ENCODE measurements at places on chromosomes 2 and 18.

GRCh38 chr2:88437010-88437409 lies 15.5 kb downstream of the FOXI3 start:
- no peak for DNase-seq

DNA sequence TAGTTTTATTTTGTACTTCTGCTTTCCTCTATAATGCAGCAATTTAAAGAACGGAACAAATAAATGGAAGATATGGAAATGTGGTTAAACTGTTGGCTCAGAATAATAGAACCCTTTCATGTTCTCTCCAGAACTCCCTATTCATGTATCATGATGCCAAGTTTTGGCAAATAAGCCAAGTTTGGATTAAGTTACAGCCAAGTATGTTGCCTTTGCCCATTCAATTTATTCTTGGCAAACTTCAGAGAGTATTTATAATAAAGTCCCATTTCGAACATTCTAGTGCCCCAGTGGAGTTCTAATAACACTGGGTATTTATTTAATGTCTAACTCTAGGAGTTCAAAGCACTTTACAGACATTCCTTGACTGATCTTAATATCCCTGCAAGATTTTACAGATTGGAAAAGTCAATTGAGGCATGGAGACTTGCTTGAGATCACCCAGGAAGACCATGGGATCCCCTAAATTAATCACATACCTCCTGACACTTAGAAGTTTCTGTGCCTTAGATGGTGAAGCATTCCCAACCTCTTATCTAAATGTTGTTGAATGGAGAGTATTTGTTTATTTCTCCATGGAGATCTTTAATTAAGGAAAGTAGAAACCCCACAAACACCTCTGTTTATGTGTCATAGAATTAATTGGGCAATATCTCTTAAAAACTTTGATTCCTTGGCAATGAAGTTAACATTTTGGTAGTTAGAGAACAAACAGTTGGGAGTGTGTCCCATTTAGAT lies 106.7 kb downstream of the ACKR3 start:
- DNase-seq = no peak

DNA sequence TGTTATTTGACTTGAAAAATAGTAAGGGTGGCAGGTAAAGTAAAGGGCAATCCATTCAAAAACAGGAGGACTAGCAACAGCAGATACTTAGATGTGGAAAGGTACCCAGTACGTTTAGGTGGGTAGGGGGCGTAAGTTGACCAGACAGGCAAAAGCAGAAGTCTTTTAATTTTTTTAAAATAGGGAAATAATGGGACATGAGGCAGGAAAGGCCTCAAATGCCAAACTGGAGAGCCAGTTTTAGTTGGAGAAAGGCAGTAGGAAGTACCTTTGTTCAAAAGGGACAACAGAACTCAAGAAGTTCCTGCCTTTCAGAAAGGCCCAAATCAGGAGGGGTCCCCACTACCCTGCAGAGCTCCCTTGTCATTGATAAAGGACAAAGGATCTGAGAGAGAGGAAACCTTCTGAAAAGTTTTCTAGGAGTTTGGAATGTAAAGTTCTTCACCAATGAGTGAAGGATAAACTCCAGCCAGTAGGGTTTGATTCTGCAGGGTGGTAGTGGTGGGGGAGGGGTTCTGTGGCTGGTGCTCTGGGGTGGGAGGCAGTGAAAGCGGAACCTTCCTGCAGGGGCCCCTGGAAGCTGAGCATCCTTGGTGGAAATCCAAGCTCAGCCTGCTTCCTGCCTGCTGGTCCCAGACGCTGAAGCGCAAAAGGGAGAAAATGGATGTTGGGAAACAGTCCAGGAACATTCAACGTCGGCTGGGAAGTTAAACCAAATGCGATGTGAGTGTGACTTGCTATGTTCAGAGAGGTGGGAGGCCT lies 40.1 kb downstream of the TMEM17 start:
- no peak for DNase-seq

DNA sequence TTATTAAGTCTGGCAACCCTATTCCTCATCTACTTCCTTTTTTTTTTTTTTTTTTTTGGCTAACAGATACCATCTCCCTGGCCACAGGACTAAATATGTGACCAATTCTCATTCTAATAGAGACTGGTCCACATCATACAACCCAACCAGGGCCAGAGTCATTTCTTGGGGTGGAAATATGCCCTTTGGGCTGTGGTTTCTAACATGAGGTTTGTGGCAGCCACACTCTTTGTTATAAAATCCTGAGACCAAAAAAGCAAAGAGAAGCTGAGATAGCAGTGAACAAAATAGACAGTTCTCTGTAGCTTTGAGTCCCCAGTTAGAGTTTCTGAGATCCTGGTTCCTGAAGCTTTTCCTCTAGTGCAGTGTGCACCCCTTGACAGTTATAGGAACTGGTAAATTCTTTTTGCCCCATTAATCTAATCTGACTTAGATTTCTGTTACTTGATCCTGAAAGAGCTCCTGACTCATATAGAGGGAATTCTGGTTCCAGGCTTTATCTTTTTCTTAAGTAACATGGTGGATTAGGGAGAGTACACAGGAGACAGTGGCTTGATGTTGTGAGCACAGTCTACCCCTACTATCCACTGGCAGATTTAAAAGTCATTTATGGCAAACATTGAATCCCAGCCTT lies 86.8 kb downstream of the MAIP1 start:
- no peak for DNase-seq

DNA sequence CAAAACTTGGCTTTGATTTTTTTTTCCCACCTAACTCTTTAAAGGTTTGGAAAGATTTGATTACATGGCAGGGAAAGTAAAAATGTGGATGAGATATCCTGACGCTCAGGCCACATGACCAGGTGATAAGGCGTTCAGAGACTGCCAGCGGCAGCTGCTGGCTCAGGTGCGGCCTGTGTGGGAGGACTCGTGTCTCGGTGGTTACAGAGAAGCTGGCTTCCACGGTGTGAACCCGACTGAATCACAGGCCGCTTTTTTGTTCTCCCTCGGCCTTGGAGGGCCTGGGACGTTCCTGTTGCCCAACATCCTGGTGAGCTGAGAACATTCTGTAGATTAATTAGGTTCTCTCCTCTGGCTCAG lies 124.2 kb upstream of the ZNF516 start:
- DNase-seq = no peak

DNA sequence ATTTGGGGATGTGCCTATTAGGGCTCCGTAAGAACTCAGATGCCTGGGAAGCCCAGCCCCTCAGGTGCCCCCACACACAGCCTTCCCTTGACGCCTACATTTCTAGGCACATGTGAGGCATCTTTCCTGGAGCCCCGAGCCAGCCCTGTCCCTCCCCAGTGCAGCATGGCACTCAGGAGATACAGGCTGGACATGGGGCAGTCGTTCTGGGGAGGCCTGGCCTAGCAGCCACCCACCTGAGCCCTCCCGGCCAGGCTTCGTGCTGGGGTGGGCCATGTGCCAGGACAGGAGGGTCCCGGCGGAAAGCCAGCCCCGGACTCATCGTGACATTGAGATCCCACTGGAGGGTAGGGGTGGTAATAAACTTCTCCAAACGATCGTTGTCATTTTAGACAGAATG lies 15.2 kb downstream of the BOK start:
- no peak for DNase-seq

- no peak for DNase-seq
Observed at GRCh38 chr2:118231759-118232158, 143.5 kb downstream of the INSIG2 start.

DNA sequence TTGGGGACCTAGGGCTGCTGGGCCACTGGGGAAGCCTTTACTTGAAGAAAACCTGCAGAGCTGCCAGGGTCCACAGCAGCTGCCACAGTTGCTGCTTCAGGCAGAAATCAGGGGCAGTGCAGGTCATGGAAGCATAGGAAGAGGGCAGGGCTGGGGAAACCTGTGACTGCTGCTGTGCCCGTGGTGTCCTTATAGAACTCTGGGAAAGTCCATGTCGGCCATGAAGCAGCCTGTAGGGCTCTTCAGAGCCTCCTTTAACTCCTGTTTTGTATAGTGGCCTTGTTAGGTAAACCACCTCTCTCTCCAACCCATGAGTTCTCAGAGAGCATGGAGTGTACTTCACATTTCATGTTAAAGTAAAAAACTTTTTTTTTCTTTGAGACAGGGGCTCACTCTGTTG lies 62.1 kb downstream of the SMAD4 start:
- DNase-seq = no peak

DNA sequence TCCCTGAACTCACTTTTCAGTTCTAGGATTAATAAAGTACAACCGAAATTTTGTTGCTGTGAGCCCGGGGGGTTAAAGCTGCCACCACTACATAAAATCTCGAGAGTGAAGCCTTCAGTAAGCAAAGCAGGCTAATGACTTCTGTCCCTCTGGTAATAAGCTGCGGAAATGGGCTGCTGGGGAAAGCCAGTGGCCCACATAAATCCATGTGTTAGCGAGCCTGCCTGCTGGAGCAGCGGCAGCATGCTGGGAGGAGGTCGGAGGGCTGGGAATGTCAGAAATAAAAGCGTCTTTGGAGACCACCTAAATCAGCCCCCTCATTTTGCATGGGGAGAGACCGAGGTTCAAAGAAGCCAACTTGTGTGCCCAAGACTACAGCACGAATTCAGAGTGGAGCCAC lies 371.7 kb downstream of the TNS1 start:
- DNase-seq = no peak

DNA sequence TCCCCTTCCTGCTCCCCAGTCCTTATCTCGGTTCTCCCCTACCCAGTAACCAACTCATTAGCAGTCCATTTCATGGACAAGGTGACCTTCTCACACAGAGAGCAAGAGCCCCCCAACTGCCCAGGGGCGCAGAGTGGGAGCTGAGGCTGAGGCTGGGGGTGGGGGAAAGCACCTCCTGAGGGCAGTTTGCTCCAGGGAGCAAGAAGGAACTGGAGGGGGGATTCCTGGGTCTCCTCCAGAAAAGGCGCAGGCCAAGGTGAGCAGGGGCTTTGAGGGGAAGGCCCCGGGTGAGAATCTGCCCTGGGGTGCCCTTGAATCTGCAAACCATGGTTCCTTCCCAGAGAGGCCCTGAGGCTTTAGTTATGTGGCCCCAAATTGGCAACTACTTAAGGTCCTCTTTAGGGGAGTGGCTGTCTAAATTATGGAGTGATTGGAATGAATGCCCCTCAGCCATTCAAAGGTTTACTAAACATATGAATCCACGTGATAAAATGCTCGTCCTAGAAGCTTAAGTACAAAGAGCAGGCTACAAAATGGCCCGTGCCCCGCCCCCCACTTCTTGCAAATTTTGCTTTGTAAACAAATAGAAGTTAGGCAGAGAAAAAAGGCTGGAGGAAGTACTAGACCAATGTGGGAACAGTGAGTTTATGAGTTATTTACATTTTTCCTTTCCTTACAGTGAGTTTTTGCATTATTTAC lies 123.5 kb upstream of the HS6ST1 start:
- no peak for DNase-seq

- DNase-seq = no peak
Observed at GRCh38 chr18:79848579-79849327, 51.0 kb downstream of the KCNG2 start.

DNA sequence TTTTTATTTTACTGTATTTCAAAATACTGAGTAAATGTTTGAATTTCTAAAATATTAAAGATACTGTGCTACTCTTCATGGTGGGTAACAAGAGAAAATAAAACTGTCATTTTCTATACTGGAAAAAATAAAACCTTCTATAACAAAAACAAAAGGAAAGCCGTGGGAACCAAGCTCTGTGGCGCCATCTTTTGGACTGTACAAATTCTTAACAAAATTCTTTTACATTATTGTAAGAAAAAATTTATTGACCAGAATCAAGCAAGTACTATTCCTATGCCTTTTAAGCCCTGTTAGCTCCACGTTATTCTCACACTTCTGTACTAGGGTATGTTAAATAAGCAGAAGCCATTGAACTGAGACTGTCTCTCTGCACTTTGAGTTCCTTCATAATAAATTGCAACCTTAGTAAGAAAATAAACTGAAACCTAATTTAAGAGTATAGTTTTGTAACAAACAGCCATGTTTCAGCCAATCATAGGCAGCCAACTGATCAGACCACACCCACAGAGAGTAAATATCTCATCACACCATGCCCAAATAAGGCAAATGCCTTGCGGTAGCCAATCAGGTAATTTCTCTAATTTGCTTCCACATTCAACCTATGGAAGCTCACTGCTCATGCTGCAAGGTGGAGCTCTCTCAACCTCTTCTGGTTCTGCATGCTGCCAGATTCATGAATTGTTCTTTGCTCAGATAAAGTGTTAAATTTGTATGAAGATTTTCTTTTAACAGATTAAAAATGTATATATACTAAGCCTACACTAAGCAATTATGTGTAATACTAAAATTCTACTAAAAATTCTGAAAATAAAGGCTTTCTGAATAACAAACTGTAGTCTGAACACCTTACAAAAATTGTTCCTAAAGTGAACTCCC lies 42.2 kb downstream of the HIBCH start:
- peak; percentile 28 for DNase-seq

GRCh38 chr2:241300000-241300399 lies 15.5 kb downstream of the HDLBP start:
- DNase-seq = peak; percentile 65

DNA sequence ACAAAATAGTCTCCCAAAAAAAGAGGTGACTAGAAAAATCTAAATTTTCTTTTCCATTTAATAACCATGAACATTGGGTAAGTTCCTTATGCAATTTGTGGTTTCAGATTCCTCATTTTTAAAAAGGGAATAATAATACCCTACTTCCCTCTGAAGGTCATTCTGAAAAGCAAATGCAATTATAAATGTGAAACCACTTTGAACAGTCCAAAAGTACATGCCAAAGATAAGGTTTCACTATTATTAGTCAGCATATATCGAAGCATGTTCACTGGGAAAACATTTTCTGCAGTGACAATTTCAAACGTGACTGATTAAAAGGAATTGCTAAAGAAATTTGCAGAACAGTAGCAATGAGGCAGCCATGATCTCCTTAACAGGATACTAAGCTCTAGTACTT lies 100.1 kb upstream of the RNF152 start:
- DNase-seq = no peak
